Chondrocyte (in vitro differentiated cells): ENCODE measurements at places on chromosomes 1 and 21.

- H3K27me3 ChIP-seq, result peaks cover 20% of the 10 kb centered on the region
- H3K4me3 ChIP-seq, result no peak overlapping the region
- no peaks in the 10 kb centered on the region for H3K36me3 ChIP-seq
These were observed 62.7 kb downstream of the STUM start for GRCh38 chr1:226611301-226611700.

- peaks cover 26% of the 10 kb centered on the region for H3K36me3 ChIP-seq
- no peak overlapping the region for H3K4me3 ChIP-seq
- H3K27ac ChIP-seq, result no peak overlapping the region
- no peaks in the 10 kb centered on the region for H3K27me3 ChIP-seq
These were observed 66.1 kb downstream of the IARS2 start for GRCh38 chr1:220160027-220160426.

DNA sequence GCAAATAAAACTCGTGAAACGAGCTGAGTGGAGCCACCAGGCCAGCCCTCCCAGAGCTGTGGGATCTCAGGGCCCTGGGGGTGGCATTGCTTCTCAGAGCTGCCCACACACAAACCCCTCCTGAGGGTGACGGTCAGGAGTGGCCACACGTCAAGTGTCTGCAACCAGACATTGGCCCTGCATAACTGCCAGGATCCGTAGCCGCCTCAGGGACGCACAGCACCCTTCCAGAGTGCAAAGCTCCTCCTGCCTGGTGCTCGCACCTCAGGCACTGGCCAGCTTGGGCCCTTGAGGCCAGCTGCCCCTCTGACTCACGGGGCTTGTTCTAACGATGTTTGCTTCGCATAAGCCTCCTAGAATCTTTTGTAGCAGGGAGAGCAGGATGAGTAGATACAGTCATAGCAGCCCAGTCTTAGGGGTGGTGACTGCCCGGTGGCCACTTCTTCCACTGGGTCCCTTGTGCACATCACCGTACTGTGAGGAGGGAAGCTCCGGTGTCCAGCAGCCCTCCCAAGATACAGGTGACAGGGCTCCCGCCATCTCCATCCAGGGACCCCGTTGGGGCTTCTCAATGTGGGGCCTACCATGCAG is 5.0 kb downstream of the WNT3A start:
- peaks cover 11% of the 10 kb centered on the region for H3K4me1 ChIP-seq
- H3K4me3 ChIP-seq, result no peak overlapping the region
- peaks cover 45% of the 10 kb centered on the region for H3K27me3 ChIP-seq
- DNase-seq, result no peak

DNA sequence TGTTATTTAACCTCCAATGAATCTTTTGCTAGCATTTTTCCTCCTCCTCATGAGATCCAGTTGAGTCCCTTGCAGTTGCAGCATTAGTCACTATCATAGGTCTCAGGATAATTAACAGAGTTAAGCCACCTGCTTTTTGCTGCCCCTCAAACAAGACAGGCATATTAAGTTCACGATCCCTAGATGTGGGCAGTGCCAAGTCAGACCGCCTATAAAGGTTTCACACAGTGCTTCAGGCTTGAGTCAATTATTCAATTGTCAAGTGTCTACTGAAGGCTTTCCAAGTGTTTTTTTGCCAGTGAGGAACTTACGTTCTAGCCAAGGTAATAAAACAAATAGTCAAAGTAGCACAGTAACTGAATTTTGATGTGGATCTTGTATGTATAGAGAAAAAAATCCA is 175.0 kb downstream of the DAB1 start:
- no peaks in the 10 kb centered on the region for H3K27me3 ChIP-seq
- no peak for DNase-seq
- H3K4me3 ChIP-seq, result no peak overlapping the region
- no peaks in the 10 kb centered on the region for H3K36me3 ChIP-seq
- H3K27ac ChIP-seq, result no peak overlapping the region

- no peak overlapping the region for H3K4me3 ChIP-seq
- H3K36me3 ChIP-seq, result peaks cover 13% of the 10 kb centered on the region
- H3K27me3 ChIP-seq, result peaks cover 6% of the 10 kb centered on the region
- no peak for DNase-seq
- H3K4me1 ChIP-seq, result peaks cover 4% of the 10 kb centered on the region
These were observed 20.7 kb downstream of the HMGCS2 start for GRCh38 chr1:119748040-119748439.

DNA sequence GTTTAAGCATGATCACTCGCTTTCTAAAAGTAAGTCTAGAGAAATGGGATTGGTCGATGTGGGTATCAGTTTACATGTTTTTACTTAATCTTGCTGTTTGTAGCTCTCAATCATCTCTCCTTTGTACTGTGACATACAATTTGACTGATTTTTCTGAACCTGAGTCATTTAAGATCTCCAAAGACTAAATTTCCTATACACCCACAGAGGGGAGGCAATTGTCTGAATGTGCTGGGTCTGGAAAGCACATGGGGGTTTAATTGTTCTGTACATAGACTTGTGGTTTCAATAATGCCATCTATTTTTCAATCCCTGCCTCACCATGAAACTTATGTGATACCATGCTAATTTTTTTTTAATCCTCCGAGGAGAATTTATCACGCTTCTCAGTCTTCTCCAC is 65.8 kb downstream of the USP25 start:
- no peak for DNase-seq
- no peak overlapping the region for H3K4me3 ChIP-seq
- H3K4me1 ChIP-seq, result peaks cover 29% of the 10 kb centered on the region
- peaks cover 1% of the 10 kb centered on the region for H3K36me3 ChIP-seq
- H3K27ac ChIP-seq, result no peak overlapping the region

- no peak overlapping the region for H3K27ac ChIP-seq
- H3K36me3 ChIP-seq, result no peaks in the 10 kb centered on the region
- H3K4me3 ChIP-seq, result no peak overlapping the region
- DNase-seq, result no peak
- no peaks in the 10 kb centered on the region for H3K27me3 ChIP-seq
- peaks cover 14% of the 10 kb centered on the region for H3K4me1 ChIP-seq
These were observed 32.6 kb upstream of the LAMC1 start for GRCh38 chr1:182990413-182991144.

- H3K27ac ChIP-seq, result peak overlapping the region; percentile 99
- no peaks in the 10 kb centered on the region for H3K27me3 ChIP-seq
- H3K36me3 ChIP-seq, result no peaks in the 10 kb centered on the region
- DNase-seq, result no peak
- H3K4me1 ChIP-seq, result peaks cover 67% of the 10 kb centered on the region
These were observed 1.2 kb downstream of the S100A10 start for GRCh38 chr1:151992303-151993083.

- no peak overlapping the region for H3K27ac ChIP-seq
- no peak for DNase-seq
- peaks cover 87% of the 10 kb centered on the region for H3K27me3 ChIP-seq
- H3K4me3 ChIP-seq, result no peak overlapping the region
These were observed 1.5 kb downstream of the LHX8 start for GRCh38 chr1:75135573-75136194.

- no peak for DNase-seq
- no peaks in the 10 kb centered on the region for H3K4me1 ChIP-seq
- H3K36me3 ChIP-seq, result no peaks in the 10 kb centered on the region
- no peaks in the 10 kb centered on the region for H3K27me3 ChIP-seq
- H3K4me3 ChIP-seq, result no peak overlapping the region
These were observed 979.2 kb downstream of the MRPL39 start for GRCh38 chr21:24628046-24628445.

- no peak overlapping the region for H3K27ac ChIP-seq
- H3K27me3 ChIP-seq, result no peaks in the 10 kb centered on the region
- no peak overlapping the region for H3K4me3 ChIP-seq
- peak; percentile 77 for DNase-seq
These were observed 5.5 kb downstream of the PPOX start for GRCh38 chr1:161171696-161172095.

GRCh38 chr1:8649027-8649426 is 168.4 kb downstream of the RERE start:
- no peak for DNase-seq
- H3K4me3 ChIP-seq, result no peak overlapping the region
- no peaks in the 10 kb centered on the region for H3K27me3 ChIP-seq

GRCh38 chr21:38471766-38472165 is 26.5 kb downstream of the ERG start:
- DNase-seq, result no peak
- H3K4me1 ChIP-seq, result peaks cover 45% of the 10 kb centered on the region
- no peak overlapping the region for H3K27ac ChIP-seq
- H3K36me3 ChIP-seq, result peaks cover 7% of the 10 kb centered on the region

DNA sequence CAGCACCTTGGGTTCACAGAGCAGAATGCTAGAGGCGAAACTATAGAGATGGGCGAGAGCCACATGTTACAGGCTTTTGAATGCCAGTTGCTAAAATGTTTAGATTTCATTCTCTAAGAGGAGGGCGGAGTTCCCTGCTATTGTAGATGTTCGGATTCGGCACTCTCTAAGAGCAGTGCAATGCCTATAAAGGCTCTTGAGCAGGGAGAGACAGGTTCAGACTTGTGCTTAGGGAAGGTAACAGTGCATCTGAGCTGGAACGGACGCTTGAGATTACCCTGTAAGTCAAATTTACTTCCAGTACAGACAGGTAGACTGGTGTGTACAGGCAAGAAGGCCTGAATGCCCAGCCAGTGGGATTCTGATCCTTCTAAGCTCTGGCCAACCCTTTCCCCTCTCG is 15.3 kb downstream of the LURAP1 start:
- no peaks in the 10 kb centered on the region for H3K27me3 ChIP-seq
- no peak overlapping the region for H3K27ac ChIP-seq
- H3K4me1 ChIP-seq, result peaks cover 3% of the 10 kb centered on the region
- no peak for DNase-seq
- no peak overlapping the region for H3K4me3 ChIP-seq

DNA sequence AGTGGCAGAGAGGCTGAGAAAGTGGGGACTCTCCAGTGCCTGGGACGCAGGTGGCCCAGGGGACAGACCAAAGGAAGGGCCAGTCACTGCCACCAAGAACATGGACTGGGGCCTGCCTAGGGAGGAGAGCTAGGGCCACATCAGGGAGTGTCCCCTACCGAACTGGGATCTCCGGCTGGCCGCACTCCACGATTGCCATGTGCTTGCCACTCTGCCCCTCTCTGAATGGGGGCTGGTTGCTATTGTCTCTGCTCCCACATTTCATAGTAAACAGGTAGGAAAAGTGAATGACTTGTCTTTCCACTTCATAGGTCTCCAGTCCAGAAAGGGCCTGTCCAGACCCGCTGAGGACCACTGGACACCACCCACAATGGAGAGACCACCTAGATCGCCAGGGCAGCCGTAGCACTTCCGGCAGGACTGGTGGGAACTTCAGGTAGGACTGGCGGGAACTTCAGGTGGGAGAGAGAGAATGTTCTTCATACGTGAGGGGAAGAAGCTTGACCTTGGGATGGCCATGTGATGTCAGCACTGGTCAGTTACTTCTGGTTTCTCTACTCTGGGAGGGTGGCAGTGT is 55.2 kb upstream of the PDE9A start:
- DNase-seq, result no peak
- peaks cover 1% of the 10 kb centered on the region for H3K36me3 ChIP-seq
- peaks cover 24% of the 10 kb centered on the region for H3K27me3 ChIP-seq
- no peak overlapping the region for H3K4me3 ChIP-seq
- peaks cover 8% of the 10 kb centered on the region for H3K4me1 ChIP-seq

DNA sequence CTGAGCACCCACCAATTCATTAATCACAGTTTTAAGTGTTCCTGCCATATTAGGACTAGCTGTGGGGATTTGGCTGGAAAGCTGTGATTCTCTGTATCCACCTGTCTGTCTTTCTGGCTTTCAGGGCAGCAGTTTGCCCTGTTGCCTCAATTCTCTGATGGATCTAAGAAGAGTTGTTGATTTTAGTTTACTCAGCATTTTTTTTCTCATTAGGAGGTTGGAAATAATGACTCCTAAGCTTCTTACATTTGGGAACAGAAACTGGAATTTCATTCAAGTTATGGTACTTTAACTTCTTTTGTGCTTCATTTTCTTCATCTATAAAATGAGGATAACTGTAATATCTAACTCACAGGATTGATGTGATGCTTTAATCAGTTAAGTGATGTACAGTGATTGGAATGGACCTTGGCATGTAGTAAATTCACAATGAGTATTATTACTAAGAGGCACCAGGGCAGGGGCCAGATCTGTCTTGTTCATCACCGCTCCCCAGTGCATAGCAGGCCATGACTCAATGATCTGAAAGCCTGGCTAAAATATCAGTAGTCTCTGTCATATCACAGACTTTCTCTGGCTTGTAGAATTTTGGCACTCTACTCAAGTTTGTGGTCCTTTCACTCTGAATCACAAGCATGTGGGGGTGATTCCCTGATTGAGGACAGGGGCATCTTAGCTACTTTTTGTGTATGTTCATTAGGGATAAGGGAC is 51.4 kb upstream of the GREM2 start:
- H3K4me3 ChIP-seq, result no peak overlapping the region
- no peaks in the 10 kb centered on the region for H3K27me3 ChIP-seq
- H3K27ac ChIP-seq, result no peak overlapping the region
- peaks cover 12% of the 10 kb centered on the region for H3K4me1 ChIP-seq
- H3K36me3 ChIP-seq, result no peaks in the 10 kb centered on the region

GRCh38 chr1:200207711-200208126 is 180.2 kb downstream of the NR5A2 start:
- H3K4me1 ChIP-seq, result peaks cover 9% of the 10 kb centered on the region
- H3K27me3 ChIP-seq, result no peaks in the 10 kb centered on the region
- DNase-seq, result no peak
- H3K27ac ChIP-seq, result no peak overlapping the region
- no peak overlapping the region for H3K4me3 ChIP-seq

DNA sequence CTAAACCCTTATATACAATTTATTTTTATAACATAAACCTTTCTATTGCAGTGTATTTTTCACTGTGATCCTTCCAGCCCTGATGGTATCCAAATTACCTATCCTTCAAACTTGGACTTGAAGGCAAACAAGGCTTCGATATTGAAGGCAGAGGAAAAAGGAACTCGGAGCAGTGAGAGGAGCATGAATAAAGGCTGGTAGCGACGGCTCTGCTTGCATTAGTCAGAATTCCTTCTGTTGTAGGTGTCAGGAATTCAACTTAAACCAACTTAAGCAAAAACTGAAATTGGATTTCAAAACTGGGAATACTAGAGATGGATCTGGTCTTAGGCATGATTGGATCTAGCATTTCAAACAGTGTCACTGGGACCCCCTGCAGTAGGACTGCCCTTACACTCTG is 17.8 kb upstream of the SSX2IP start:
- H3K4me1 ChIP-seq, result peaks cover 11% of the 10 kb centered on the region
- DNase-seq, result no peak
- no peaks in the 10 kb centered on the region for H3K27me3 ChIP-seq
- no peaks in the 10 kb centered on the region for H3K36me3 ChIP-seq
- H3K4me3 ChIP-seq, result no peak overlapping the region

DNA sequence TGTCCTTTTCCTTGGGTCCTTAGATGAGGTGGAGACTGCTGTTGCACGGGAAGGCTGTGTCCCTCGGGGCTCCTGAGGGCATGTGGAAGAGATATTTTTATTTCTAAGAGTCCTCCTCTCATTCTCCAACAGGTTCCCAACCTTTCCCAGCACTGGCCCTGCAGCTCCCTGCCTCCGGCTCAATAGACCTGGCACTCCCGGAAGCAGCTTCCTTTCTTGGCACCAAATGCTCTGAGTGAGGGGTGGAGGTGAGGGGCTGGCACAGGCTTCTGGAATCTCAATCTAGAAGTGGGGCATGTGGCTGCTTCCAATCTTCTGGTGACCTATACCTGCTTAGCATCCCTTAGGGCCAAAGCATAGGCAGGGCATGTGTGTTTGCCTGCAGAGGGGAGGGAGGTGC is 4.5 kb downstream of the ETV3L start:
- no peaks in the 10 kb centered on the region for H3K36me3 ChIP-seq
- H3K27me3 ChIP-seq, result no peaks in the 10 kb centered on the region
- H3K4me1 ChIP-seq, result peaks cover 6% of the 10 kb centered on the region
- no peak overlapping the region for H3K27ac ChIP-seq

- H3K4me3 ChIP-seq, result no peak overlapping the region
- H3K27ac ChIP-seq, result peak overlapping the region; percentile 38
- DNase-seq, result no peak
These were observed 895.6 kb downstream of the TTLL7 start for GRCh38 chr1:83103341-83103740.

GRCh38 chr21:42363312-42363711 is 3.0 kb downstream of the TFF1 start:
- peaks cover 32% of the 10 kb centered on the region for H3K27me3 ChIP-seq
- no peak overlapping the region for H3K27ac ChIP-seq
- no peak overlapping the region for H3K4me3 ChIP-seq
- H3K36me3 ChIP-seq, result no peaks in the 10 kb centered on the region
- no peak for DNase-seq
